Omental fat pad (tissue), 4 donors: ENCODE measurements at places on chromosomes 12 and 14.
A peak's percentile ranks its signal among the peaks of the same experiment; 100 is the strongest.

DNA sequence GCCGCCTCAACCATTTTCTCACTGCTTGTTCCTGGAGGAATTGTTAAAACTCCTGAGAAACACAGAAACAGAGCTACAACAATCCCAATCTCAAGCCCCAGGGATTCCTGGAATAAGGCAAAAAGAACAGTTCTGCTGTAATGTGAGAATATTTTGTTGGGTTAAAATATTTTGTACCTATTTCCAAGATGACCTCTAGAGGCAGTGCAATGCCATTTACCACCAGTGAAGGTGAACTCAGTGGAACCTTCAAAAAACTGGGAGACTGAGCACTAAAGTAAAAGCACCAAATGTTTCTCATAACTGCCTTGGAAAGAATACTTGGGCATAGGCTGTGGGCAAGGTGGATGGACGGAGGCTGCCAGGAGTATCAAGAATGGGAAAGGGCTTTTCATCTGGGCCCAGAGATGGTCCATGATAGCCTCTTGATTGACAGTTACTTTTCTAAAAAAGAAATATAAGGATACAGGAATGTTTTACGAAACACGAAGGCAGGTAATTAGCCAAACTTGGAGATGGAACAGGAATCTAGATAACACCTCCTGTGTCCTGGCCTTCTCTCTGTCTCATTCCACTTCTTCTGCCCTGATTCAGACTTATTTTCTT lies 334.0 kb upstream of the FLRT2 start:
- no peak for DNase-seq

DNA sequence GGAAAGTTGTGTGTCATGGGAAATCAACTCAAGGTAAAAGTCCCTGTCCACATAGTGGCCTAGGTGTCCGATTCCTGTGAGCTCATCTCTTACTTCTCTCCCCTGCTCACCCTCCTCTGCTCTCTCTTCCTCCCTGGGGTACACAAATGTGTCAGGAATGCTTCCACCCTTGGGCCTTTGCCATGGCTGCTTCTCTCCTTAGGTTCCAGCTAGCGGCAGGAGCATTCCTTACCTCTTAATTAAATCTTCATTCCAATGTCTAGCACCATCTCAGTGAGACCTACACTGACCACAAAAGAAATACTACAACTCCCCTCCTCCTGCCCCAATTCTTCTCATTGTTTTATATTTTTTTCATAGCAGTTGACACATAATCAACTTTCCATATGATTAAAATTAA lies 298.6 kb downstream of the PDZRN4 start:
- DNase-seq = no peak

- no peak for DNase-seq
Measured at GRCh38 chr14:66152747-66153146, 333.4 kb upstream of the CCDC196 start.

DNA sequence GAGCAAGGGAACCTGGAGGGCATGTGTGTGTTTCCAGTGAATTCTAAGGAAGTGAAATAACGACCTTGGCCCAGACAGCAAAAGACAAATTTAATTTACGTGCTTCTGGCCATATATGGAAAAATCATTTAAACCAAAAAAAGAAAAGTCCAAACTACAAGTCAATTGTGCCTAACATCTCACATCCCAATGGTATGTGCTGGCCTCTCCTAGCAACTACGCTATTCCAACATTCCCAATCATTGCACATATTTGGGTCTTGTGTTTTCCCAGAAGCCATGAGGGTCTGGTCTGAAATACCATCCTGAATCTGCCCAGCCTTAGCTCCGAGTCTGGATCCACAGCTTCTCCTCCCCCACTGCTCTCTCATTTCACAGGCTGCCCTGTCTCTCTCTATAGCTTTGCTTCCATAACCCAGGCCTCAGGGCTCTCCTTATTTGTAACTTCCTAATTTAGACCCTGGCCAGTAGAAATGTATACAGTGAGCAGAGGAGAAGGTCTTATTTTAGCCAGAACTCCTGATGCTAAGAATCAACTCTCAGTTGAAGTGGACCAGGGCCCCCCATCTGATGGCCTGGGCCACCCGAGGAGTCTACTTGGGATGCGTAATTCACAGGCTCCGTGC lies 224.6 kb downstream of the ANO2 start:
- DNase-seq = no peak

DNA sequence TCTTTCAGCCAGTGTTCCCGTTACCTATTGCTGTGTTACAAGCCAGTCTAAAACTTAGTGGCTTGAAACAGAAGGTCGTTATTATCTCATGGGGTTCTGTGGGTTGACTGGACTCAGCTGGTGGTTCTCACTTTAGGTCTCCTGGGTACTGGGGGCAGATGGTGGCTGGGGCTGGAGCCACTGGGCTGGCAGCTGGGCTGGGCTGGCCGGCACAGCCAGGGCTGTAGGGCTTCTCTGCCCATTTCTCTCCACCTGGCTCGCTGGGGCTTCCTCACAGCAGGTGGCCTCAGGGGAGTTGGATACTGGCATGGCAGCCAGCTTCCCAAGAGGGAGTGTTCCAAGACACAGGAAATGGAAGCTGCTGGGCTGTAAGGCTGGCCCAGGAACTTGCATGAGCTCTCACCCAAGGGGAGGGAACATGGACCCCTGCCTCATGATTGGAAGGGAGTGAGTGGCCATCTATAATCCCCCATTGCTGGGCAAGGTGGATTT lies 27.0 kb downstream of the TUNAR start:
- no peak for DNase-seq

GRCh38 chr14:88901991-88902390 lies 77.5 kb downstream of the TTC8 start:
- no peak for DNase-seq

GRCh38 chr14:104528496-104528895 lies 51.1 kb upstream of the C14orf180 start:
- DNase-seq = peak; percentile 8

- no peak for DNase-seq
Measured at GRCh38 chr14:94542111-94542810, 19.0 kb upstream of the SERPINA4 start.

- no peak for DNase-seq
Measured at GRCh38 chr12:20393707-20394106, 25.4 kb downstream of the PDE3A start.

DNA sequence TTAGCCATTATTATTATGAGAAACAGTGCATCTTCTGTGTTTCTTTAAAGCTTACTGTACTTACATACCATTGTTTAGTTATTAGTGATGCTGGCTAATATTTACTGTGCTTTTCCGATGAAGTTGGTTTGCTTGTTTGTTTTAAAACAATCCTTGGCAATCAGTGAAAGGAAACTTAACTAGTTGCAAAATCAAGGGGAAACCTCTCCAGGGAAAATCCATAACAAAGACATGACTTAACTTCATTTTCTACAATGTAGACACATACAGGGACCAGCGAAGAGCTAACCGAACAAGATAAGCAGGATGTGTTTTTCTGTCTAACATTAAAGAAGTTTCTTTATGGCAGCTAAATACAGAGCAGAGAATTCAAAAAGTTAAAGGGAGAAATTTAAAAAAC lies 102.5 kb upstream of the PARP11 start:
- no peak for DNase-seq

DNA sequence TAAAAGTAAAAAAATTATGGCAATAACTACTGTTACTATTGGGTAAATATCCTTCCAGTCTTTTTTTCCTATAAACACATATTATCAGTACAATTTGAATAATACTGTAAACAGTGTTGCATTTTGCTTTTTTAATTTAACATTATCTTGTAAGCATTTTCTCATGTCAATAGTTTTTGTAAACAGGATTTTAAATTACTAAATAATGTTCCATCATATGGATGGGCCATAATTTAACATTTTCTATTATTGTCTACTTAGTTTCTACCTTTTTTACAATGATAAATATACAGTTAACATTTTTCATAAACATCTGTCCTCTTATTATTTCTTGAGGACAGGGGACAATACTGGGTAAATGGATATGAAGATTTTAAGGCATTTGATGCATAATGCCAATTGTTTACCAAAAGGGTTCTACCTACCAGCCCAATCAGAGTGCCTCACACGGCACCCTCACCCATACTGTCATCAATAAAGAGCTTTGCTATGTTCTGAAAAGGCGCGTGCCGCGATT lies 759 bp upstream of the ACVR1B start:
- no peak for DNase-seq

DNA sequence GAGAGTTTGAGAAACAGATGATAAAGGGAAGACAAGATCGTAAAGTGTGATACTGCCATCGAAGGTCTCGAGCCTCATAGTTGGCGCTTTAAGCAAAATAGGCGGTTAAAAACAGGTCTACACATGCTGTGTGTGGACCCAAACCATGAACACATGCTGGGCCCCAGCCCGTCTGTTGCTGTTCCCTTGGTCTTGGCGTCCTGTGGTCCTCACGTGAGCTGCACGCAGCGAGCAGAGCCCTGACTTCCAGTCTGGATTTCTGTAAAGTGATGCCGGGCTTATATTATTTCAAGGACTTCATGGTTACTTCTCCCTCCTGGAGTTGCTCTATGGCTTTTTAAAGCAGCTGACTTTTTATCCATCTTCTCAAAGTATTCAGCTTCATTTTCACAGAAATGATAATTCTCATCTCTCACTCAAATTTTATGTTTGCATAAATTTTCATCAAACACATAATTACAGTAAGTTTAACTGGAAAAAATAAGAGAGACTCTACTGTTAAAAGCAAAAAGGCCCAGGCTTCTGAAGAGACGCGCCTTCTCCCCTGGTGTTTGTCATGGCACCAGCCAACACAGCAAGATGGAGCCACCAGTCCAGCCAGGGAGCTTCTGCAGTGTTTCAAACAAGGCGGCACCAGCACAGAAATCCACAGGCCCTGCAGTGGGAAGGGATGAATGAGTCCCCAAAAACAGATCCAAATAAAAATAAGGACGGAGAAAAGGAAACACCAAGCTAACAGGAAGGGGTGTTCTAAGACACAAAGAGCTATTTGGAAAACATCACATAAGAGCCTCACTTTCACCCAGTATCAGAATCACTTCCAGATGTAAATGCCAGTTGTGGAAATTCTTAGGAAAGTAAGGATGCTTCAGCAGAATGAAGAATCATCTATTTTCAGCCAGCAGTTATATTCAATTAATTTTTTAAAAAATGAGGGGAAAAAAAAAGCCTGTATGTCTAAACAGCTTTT lies 24.9 kb downstream of the SFSWAP start:
- DNase-seq = no peak

GRCh38 chr12:38124247-38125012 lies 192.1 kb upstream of the ALG10B start:
- no peak for DNase-seq

- DNase-seq = no peak
Measured at GRCh38 chr14:88961214-88961613, 136.8 kb downstream of the TTC8 start.

GRCh38 chr12:124501112-124501561 lies 66.3 kb downstream of the NCOR2 start:
- no peak for DNase-seq

DNA sequence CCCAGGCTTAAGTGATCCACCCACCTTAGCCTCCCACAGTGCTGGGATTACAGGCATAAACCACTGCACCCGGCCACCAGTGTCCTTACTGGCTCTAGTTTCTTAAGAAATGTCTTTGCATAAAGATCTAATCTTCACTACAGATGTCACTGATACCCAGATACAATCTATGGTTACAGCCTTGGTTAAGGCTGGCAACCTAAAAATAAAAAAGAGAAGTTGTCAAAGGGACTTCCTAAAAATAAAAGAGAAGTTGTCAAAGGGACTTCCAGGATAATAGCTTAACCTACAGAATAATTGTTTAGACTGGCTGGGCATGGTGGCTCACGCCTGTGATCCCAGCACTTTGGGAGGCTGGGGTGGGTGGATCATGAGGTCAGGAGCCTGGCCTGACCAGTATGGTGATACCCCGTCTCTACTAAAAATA lies 27.6 kb downstream of the ETFBKMT start:
- DNase-seq = no peak

- DNase-seq = no peak
Measured at GRCh38 chr12:32837974-32838373, 58.6 kb downstream of the PKP2 start.

DNA sequence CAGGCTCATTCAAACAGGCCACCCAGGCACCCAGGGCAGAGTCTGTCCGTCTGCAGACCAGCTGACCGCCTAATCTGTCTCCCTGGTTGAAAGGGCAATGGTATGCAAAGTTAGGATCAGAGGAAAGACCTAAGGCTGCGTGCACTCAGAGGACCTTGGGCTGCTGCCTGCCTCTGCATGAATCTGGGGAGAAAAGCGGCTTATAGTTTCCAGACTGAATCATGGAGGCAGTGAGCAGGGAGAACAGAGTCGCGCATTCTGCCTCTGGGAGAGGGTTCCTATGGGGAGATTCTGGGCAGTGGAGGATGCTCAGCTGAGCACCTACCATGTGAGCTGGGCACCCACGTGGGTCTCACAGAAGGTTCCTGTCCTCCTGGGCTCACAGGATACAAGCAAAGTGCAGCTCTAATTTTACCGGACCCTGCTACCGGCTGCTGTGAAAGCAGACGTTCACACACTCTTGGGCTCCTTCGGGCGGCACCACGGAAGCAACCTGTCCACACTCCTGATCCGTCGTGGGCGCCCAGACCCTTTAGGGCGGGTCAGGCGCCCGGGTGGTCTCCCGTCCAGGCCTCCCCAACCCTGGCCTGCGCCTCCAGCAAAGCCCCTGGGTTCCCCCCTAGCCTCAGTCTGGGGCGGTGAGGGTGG lies 772 bp downstream of the SCARB1 start:
- DNase-seq = no peak

- DNase-seq = no peak
Measured at GRCh38 chr12:127268213-127268612, 998.8 kb upstream of the TMEM132C start.

- DNase-seq = no peak
Measured at GRCh38 chr14:101719045-101719645, 42.4 kb upstream of the PPP2R5C start.

DNA sequence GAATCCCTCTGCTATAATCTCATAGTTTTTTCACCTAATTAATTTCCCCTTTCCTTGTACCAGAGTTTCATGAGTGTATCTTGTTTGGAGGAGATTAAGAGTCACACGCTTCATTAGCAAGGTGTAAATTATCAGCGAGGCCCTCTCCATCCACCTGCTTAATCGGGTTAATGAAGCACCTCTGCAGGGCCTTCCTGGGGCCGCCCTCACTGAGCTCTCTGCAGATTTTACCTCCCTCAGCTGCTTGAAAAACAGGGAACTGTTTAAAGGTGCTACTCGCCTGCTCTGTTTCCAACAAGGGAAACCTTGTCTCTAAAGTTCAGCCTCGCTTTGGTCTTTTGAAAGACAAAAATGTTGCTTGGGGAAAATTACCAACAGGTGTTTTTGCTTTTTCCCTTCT lies 35.8 kb downstream of the OTX2 start:
- DNase-seq = no peak

- DNase-seq = no peak
Measured at GRCh38 chr12:34219046-34219770, 196.9 kb downstream of the ALG10 start.

GRCh38 chr12:131747276-131748177 lies 36.6 kb downstream of the SFSWAP start:
- DNase-seq = no peak

- DNase-seq = no peak
Measured at GRCh38 chr12:47903151-47903611, 1.6 kb downstream of the VDR start.

GRCh38 chr14:33201116-33201515 lies 262.4 kb downstream of the NPAS3 start:
- no peak for DNase-seq
